ENCODE measurements at places on chromosomes 11 and 22.

- DNase-seq = no peak
These were observed 27.8 kb upstream of the GGTLC2 start for GRCh38 chr22:22616636-22617035.

DNA sequence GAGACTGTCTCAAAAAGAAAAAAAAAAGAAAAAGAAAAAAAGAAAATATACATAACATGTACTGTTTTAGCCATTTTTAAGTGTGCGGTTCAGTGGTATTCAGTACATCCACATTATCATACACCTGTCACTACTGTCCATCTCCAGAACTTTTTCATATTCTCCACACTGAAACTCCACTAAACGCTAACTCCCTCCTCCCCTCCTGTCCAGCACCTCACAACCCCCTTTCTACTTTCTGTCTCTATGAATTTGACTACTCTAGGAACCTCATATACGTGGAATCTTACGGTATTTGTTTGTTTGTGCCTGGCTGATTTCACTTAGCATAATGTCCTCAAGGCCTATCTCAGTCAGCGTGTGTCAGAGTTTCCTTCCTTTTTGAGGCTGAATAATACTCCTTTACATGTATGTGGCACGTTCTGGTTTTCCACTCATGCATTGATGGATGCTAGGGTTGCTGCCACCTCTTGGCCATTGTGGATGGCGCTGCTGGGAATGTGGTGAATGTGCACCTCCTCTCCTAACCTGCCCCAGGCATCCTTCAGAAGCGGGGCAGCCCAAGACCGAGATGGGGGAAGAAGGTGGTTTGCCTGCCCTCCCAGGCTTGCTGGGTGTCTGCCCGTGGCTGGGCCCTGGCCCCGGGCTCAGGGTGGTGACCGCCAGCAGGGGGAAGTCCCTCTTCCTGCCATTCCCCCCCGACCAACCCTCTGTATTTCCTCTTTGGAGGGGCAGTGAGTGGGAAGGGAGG lies 60.5 kb downstream of the BCR start:
- DNase-seq = no peak

- DNase-seq = no peak
These were observed 25.6 kb upstream of the TENM4 start for GRCh38 chr11:79466411-79466810.

- peak; percentile 39 for DNase-seq
These were observed 34.9 kb downstream of the RSPH14 start for GRCh38 chr22:23106906-23107367.

- no peak for DNase-seq
These were observed 2.0 kb upstream of the BSX start for GRCh38 chr11:122983438-122984185.

GRCh38 chr11:110337570-110338193 lies 41.3 kb upstream of the RDX start:
- DNase-seq = no peak

GRCh38 chr11:117490911-117491310 lies 163.3 kb downstream of the CEP164 start:
- DNase-seq = no peak

DNA sequence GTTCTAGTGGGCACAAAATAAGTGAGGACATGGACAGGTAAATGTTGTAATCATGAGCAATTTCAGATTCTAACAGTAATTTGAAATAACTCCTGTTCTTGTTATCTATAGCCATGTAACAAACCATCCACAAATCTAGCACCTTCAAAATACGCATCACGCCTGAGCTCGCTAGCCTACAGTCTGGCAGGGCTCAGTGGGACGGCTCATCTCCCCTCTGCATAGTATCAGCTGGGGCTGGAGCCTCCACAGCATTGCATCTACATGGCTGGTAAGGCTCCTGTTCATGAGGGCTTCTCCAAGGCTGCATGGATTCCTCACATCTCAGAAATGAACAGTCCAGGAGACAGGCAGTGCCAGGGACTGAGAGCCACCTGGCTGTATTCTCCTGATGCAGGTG lies 112.6 kb downstream of the KCNQ1 start:
- DNase-seq = no peak

DNA sequence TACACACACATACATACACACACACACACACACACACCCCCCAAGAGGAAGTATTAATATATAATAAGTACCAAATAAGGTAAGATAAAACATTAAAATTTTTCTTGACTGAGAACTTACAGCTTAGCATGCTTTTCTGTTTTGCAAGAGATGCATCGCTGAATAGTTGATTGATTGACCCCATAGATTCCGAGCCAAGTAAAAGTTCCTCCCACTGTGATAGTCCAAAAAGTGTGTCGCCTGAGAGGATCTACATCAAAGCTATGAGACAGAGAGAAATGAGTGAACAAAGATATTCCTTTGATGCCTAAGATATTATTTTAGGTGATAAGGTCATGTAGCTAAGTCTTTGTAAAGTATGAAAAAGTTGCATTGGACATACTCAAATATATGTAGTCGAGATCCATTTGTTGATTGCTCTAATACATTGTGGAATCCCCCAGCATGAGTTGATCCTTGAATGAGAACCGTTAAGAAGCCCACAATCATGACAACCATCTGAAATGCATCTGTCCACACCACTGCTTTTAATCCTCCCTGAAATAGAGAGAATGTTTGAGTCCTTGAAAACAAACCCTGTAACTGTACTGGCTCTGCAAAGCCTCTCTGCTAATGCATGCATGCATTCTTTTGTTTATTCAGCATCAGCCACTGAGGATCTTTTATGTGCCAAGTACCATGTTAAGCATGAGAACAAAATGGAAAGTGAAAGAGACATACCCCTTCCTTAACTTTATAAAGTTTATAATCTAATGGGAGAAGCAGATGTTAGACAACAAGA lies 18.3 kb downstream of the SLC5A12 start:
- no peak for DNase-seq

DNA sequence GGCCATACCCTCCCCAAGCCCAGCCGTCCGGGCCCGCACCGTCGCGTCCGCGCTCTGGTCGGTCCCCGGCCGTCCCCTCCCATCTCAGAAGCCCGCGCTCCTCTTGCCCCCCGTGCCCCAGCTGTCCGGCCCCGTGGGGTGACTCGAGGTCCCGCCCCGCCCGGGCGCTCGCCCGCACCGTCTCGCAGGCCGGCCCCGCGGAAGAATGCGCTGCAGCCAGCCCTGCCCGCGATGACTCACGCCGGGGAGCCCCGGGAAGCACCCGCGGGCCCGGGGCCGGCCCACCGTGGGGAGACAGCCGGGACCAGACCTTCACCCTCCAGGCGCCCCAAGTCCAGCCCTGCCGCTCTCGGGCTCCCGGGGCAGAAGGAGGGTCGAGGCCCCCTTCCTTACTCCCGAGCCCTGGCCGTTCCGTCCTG lies 320 bp upstream of the PHLDA2 start:
- no peak for DNase-seq

- no peak for DNase-seq
These were observed 4.1 kb upstream of the ARHGAP20 start for GRCh38 chr11:110716361-110716760.

- peak; percentile 69 for DNase-seq
These were observed 545 bp upstream of the TIRAP start for GRCh38 chr11:126282361-126282735.

All from hindlimb muscle (tissue), 1 donor.